Mucosa of gallbladder (tissue), 1 donor: ENCODE measurements at places on chromosomes 12 and 14.

DNA sequence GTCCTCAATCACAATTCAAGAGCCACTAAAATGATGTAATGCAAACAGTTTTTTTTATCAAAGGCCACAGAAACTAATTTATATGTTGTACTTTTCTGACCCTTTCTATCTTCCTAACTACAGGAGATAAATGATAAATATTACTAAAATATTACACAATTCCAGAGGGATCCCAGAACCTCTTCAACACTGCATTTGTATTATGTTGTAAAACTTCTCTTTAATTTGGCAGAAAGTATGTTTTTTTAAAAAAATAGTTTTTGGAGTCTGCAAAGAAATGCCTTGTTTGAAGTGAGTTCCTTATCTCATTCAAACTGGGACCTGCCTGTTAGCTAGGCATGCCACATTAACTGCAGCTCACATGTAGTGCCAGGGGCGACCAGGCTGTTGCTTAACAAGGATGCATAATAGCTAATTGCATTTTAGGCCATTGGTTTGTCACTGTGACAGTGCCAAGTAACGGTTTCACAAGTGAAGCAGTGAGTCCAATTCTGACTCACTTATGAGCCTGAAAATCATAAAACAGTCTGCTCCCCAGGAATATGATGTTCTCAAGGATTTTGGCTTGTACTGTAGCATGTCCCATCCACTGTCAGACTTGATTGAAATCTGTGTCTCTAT is 266.9 kb downstream of the KTN1 start:
- no peak for DNase-seq

DNA sequence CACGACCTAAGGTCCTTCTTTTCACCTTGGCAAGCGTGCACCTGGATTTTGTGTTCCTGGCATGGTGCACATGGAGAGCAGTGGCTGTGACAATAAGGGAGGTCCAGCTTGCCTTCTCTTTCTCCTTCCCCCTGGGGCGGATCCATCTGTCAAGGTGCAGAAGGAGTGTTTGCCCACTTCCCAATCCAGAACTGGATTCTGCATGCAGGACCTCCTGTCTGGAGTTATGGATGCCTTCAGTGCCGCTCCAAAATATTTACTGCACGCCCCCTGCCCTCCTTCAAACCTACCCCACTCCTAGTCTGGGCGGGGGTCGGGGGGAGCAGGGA is 192.7 kb downstream of the DPF3 start:
- DNase-seq = no peak

DNA sequence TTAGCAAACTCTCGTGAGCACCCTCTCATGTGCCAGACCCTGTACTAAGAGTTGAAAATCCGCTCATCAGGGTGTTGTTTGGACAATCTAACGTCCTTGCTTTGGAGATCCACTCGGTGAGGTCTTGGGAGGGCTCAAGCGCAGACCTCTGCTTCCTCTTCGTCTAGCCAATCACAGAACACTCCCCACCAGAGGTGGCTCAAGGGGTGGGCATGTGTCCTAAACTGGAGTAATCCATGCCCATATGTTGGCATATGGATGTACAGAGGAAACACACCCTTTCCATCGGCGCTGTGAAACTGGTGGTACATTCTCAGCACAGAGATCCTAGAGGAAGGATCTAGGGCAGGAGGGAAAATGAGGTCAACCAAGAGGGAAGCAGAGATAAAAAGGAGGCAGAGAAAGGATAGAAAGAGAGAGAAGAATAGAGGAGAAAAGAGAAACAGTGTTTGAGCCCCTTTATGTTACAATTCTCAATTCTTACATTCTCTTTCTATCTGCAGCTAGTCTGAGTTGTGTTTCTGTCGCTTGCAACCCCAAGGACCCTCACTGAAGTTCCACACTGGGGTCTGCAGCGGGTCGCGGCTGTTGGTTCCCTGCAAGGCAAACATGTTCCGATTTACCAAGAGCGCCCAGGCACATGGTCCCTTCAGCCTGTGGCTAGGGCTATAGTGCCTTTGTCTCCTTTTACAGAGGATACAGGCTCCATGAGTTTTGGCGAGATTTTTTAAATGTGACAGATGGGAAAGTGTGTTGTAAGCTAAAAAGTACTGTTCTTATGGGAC is 40.5 kb downstream of the DLK1 start:
- DNase-seq = no peak

DNA sequence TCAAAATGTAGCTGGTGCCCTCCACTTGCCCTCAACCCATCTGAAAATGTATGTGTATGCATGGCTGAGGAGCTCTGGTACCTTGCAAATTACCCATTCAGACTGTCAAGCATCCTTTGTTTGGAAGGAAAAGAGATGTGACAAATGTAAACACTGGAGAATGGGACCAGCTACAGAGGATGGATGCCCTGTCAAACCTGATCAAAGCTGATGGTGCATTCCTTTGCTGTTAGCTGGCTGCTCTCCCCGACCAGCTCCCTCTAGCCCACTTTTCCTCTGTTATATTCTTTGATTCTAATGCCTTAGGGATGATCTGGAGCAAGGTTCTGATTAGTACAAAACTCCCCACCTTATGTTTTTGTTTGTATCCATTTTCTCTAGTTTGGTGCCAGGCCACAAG is 310.3 kb downstream of the C12orf75 start:
- DNase-seq = no peak

- DNase-seq = no peak
Observed at GRCh38 chr12:96338852-96339471, 61.3 kb downstream of the CDK17 start.

DNA sequence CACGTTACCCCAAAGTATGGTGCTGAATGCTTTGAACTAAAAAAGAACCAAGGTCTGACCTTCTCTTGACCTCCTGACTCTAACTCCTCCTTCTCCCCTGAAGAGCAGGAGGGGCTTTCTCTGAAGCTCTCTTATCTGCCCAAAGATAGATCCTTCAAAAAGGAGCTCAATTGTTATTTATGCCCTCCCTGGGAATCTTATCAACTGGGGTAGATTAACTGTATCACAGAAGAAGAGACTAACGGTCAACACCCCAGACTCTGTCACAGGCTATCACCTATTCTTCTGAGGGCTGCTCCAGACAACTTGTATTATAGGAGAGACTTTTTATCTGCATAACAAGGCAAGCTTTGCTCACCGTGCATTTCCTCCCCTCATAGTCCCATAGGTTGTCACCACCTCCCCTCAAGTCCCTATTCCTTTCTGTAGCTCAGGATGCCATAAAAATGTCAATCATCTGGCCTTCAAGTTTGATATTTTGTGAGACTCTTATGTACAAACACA is 86.6 kb downstream of the PAPLN start:
- no peak for DNase-seq

DNA sequence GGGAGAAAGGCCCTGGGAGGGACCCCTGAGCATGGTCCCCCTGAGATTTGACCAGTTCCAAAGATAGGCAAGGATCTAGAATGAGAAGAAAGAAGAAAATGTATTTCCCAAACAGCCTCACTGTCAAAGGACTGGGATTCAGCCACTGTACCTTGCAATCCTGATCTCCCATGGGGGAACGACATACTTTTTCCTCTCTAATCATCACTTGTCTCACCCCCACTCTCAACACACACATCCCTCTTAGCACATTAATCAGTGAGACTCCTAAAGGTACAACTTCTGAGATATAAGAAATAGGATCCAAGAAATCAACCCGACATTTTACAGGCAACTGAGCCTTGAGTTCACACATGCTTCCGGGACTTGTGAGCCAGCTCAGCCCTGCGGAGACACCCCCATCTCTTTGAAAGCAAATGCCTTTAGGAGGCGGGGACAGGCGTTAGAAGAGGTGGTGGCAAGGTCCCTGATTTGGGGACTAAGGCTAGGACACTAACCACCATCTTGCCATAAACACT is 1.4 kb downstream of the MAP3K9 start:
- peak; percentile 17 for DNase-seq

DNA sequence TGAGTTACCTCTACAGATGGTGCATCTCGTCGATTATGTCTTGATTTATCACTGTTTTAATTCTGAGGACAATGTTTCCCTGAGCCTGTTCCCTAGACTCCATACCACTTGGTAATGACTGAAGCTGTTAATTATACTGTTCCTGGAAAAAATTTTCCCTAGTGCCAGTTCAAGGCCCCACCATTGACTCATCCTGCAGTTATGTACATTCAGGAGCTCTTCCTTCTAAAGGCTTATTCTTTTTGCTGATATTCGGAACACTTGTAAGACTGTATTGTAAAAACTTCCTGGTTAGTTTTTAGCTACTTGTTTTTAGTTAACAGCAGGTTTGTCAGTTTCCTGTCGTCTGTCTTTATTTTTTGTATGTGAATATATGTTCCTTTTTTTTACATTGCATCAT is 30.4 kb upstream of the PPP2R5E start:
- DNase-seq = no peak

DNA sequence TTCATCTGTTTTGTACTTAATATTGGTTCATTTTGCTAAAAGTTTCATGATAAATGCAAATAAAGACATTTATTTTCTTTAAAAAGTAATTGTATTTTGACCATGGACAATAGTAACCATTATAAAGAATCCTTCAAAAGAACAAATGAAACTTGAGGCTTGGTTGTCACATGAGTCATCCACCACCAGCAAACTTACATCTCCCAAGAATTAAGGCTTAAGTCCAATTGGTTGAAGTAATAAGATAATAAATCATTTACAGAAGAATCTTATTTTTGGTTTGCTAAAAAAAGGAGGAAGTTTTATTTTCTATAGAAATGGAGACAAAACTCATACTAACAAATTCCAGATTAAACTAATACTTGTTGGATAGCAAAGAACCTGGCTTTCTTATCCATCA is 84.8 kb upstream of the KITLG start:
- no peak for DNase-seq

GRCh38 chr14:64195199-64195598 is 99.0 kb downstream of the ESR2 start:
- DNase-seq = no peak

- peak; percentile 49 for DNase-seq
Observed at GRCh38 chr14:91246051-91246852, 1.7 kb upstream of the GPR68 start.

DNA sequence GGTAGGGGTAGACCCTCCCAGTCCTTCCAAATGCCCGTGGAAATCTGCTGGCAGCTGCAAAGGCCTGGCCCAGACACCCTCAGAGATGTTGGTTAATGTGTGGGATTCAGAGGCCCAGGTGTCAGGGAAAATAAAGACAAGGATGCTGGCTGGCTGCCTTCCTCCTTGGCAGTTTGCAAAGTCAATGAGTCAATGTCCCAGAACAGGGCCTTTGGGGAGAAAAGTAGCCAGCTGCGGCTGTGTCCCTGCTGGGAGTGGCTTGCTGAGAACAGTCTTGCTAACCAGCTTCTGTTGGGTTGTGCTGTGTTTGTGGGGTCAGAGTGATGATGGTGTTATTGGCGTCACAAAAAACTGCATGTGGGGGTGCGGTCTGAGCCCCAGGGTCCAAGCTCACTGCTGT is 29.2 kb downstream of the GLRX5 start:
- no peak for DNase-seq

DNA sequence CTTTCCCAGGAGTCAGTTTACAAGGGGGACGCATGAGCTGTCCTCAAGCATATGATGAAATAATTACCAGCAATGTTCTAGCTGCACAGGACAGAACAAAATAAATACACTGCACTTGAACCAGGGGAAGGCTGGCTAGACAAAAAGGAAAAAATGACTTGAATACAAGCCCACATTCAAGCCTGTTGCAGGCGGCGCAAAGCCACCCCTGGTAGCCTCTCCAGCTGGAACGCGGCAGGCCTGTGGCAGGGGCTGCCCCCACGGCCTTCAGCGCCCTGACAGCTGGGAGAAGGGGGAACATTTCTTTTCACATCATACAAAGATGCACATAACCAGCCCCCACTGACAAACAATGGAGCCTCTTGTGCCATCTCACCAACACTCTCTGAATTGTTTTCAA is 57.1 kb downstream of the TRAFD1 start:
- no peak for DNase-seq

GRCh38 chr12:26150736-26151450 is 26.1 kb upstream of the BHLHE41 start:
- DNase-seq = peak; percentile 22

- DNase-seq = peak; percentile 34
Observed at GRCh38 chr12:104201238-104202001, 14.2 kb upstream of the TXNRD1 start.

- DNase-seq = no peak
Observed at GRCh38 chr12:59357811-59358210, 238.0 kb upstream of the SLC16A7 start.

DNA sequence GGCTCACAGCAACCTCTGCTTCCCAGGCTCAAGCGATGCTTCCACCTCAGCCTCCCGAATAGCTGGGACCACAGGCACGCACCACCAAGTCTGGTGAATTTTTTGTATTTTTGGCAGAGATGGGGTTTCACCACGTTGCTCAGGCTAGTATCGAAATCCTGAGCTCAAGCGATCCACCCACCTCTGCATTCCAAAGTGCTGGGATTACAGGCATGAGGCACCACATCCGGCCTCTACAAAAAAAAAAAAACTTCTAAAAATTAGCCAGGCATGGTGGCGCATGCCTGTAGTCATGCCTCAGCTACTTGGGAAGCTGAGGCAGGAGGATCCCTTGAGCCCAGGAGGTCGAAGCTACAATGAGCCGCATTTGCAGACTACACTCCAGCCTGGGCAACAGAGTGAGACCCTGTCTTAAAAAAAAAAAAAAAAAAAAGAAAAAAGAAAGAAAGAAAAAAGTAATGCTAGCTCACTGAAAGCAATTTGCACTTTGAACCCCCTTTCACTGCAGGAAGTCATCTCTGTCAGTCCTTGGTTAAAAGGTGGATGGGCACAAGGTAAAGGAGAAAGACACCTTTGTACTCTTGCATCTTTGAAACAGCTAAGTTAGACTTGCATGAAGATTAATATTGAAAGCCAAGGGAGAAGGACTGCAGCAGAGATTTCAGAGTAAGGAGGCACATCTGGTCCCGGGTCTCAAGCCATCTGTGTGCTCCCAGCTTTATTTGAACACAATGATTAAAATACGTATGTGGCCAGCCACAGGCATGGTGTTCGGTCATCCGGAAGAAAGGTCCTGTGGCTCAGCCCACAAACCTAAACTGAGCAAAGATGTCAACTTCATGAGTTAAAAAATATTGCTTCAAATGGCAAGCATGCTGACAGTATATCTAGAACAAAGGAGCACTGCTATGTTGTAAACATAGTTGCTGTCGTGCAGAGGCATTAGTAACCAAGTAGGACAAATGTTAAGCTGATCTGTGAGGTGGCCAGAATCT is 103.8 kb upstream of the HMGA2 start:
- no peak for DNase-seq

DNA sequence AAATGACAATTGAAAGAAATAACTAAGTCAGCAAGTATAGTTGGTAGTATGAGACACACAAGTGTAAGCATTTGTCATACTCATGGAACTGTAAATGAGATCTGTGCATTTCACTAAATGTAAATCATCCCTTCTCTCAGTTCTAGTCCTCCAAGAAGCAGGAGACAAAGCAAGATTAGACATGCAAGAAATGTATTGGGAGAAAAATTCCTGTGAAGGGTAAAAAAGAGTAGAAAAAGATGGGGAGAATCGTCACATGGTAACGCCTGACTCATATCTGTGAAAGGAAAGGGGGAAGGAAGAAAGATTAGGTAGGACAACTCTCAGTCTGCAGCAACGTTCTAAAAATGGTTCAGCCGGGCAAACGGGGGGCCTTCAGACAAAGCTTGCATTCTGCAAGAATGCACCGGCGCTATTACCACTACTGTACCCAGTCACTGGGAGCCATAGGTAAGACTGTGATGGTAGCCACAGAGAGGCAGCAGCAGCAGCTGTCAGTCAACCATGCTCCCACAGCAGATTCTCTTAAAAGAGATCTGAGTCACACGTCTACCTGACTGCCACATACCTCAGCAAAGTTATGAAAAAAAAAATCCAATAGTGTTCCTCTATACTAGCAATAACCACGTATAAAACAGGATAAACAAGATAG is 18.0 kb upstream of the RFX4 start:
- DNase-seq = no peak
